ENCODE measurements at places on chromosomes 7 and 10.

DNA sequence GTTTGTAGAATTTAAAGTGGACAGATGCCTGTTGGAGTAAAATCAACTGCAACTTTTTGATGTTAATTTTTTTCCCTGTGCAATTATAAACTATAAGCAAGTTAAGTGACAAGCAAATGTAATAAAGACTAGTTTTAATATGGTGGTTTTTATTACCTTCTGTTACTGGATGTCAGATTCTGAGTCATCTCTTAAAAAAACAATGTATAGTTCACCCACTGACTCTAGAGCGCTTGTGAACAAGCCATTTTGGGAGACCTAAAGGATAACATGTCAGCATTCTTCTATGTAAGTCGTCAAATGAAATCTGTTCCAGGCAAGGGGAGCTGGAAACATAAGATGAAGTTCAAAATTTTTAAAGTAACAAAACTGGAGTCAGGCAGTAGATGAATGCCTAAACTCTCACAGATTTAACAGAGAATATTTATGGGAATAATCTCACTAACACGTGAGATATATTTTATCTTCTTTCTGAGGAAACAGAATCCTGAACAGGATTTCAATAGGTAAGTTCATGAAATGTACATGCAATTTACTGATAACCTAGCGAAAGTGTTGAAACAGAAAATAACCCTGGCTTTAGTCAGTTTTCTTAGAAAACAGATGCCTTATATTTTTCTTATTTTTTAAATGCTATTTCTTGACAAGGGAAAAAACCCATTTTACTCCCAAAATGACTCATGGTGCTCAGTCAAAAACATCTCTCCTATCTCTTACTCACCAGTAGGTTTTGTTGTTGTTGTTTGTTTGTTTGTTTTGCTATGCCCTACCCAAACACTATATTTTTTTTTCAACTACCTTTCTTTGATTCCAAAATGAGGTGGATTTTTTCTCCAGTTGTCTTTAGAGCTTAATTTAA lies 91.7 kb downstream of the SLC39A12 start:
- DNase-seq = no peak

GRCh38 chr7:155509725-155510551 lies 36.4 kb downstream of the CNPY1 start:
- DNase-seq = no peak

DNA sequence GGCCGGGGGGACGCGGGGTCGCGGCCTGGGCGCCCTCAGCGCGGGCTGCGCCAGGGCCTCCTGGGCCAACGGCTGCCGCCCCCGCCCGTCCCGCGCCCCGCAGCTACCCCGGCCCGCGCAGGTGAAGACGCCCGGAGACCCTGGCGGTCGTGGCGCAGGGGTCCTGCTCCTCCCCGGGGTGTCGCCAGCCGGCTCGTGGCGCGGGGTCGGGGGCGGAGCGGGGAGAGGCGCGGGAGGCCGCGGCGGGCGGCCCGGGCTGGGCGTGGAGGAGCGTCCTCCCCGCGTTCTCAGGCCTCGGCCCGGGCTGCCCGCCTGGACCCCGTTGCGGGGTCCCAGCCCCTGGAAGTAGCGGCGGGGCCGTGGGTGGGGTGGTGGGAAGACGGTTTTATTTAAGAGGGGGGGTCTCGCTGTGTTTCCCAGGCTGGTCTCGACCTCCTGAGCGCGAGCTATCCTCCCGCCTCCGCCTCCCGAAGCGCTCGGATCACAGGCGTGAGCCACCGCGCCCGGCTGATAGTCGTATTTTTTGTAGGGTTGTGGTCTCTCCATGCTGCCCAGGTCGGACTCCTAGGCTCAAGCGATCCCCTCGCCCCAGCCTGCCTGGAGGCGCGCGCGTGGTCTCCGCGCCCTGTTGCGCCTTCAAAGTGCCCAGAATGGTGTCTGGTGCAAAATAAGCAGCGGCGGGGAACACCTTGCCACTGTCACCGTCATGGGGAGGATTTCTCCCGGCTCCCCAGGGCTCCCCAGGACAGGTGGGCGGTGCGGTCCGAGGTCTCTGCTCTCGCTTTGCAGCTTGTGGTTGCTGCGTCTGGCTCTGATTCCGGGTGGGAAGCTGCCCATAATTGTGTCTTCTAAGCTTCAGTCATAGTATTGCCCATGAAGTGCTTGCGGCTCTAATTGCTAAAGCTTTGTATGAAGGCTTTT lies 15.3 kb upstream of the SUN1 start:
- DNase-seq = no peak

- no peak for DNase-seq
These were observed 76.3 kb downstream of the GLCCI1 start for GRCh38 chr7:8044761-8045430.

DNA sequence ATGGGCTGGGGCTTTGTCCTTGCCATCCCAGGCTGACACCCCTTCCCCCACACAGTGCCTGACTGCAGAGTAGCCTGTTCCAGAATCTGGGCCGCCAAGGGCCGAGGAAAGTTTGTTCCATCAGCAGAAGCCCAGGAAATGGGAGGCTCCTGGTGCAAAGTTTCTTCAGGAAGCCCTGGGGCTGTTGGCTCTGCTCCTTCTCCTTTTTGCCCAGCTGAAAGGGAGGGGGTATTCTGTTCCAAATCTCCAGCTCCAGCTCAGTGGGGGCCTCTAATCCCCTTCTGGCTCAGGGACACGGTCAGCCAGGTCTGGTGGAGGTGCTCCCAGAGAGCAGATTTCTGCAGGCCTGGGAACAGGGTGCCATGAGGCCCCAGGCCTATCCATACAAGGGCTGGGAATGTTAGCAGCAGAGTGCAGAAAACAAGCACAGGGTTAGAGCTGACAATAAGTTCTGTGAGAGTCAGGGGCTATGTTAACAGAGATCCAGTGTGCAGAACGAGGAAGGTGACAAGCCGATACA lies 399.5 kb downstream of the RPS24 start:
- no peak for DNase-seq

DNA sequence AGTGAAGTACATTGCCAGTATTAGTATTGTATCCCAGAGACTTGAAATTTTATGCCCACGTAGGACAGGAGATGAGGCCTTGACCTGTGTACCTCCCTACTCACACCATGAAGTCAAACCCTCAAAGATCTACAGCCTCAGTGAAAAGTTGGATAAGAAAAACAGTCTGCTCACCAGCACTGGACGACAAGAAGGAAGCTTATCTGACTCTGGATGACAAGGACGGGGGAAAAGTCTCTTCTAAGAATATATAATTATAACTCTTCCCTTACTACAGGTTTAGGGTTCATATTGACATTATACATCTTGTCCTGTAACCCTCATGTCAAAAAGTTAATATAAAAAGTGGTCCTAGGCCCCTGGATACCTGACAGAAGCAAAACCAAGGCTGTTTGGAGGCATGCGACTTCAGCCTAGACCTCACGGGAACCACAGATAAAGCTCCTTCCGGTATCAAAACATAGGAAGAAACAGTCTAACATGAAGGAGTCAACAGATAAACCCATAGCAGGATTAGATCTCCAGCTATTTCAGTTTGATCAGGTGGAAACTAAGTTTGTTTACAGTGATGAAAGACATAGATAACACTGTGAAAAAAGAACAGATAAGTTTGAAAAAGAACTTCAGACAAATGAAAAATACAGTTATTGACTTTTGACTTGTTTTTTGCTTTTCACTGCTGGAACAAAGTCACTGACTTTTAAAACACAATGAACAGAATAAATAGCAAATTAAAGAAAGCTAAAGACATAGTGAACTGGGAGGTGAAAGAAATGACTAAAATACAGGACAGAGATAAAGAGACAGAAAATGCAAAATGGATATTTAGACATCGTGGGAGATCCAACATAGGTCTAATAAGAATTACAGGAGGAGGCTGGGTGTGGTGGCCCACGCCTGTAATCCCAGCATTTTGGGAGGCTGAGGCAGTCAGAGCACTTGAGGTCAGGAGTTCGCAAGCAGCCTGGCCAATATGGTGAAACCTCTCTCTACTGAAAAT lies 145.9 kb downstream of the PHTF2 start:
- no peak for DNase-seq

- DNase-seq = peak; percentile 26
These were observed 28.3 kb downstream of the NCAPG2 start for GRCh38 chr7:158676171-158676840.

DNA sequence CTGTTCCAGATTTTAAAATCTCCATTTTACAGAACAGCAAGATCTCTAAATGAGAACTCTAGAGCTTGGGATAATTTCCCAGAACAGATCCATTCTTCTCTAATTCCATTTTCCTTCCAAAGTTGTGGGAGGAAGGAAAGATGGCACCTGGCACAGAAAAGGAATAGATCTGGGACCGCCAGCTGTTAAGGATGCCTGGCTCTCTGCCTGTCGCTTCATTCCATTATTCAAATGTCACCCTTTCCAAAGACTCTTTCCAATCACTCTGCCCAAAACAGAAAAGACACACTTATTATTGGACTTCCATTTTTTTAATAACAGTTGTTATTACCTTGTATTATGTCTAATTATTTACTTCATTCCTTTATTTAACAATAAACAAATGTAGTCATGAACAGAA lies 751 bp upstream of the OR9A2 start:
- no peak for DNase-seq

GRCh38 chr10:104796823-104797222 lies 155.7 kb downstream of the SORCS3 start:
- DNase-seq = no peak

- no peak for DNase-seq
These were observed 235.4 kb downstream of the RPS24 start for GRCh38 chr10:78269060-78269459.

- DNase-seq = no peak
These were observed 590.2 kb downstream of the MAGI2 start for GRCh38 chr7:78863281-78863680.

DNA sequence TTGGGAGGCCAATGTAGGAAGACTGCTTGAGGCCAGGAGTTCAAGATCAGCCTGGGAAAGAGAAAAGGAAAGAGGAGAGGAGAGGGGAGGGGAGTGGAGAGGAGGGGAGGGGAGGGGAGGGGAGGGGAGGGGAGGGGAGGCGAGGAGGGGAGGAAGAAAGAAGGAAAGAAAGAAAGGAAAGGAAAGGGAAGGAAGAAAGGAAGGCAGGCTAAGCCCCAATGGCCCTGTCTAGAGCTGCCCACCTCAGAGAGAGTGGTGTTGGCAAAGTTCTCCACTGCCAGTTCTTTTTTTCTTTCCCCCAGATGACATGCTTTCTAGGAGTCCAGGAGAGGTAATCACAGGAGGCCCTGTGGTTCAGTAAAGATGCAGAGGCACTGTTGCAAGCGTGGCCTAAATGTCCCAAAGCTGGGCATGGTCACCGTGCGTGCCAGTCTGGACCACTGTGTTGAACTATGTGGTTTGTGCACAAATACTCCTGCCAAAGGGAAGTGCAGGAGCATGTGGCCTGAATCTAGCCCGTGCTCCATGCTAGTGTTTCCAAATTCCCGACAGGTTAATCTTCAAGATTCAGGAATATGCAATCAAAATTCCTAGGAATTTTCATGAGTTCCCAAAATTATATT lies 39.7 kb downstream of the ODAD2 start:
- DNase-seq = no peak

DNA sequence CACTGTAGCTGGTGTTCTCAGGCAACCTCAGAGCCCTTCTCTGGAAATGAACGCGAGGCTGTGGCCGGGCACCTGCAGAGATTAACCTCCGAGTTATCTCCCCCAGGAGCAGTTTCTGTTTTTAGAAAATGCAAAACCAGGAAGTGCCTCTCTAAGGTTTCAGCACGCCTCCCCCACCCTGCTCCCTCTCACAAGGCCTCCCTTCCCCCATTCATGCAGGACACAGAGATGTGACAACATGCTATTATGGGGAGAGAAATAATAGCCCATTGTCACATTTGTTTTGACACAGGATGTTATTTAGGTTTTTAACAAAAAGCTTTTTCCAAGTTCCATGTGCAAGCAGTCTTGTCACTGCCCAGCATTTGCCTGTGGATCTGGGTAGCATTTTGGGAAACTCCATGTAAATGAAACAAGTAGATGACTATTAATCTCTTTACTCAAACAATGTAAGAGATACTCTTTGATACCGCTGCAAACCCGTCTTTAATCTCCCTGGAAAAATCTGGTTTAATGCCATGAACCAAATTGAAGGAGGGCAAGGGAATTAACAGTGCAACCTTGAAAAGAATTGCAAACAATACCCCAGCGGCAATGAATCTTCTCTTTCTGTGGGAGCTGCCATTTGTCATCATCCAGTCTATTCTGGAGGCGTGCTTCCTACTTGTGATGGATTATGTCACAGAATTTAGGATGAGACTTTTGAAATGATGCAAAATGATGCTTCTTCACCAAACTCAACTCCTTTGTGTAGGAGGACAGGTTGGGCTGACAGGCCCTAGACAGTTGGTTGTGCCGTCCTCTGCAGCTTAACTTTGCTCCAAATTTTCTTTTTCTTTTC lies 86.5 kb upstream of the NMT2 start:
- no peak for DNase-seq

- DNase-seq = no peak
These were observed 487.8 kb upstream of the TEX47 start for GRCh38 chr7:89283302-89283701.

All from fibroblast of gingiva (primary cell).